Activated naive CD4-positive, alpha-beta T cell treated with anti-CD3 and anti-CD28 coated beads for 36 hours (primary cell): ENCODE measurements at places on chromosomes 5 and 9. TPM values are rescaled to one million over a fixed set of nuclear protein-coding genes. Genes with fewer than 3 reads are reported as not detected.

GRCh38 chr5:54021431-54022164, 288.8 kb downstream of the ARL15 start:
- DNase-seq, result peak; percentile 10

- no peak for DNase-seq
Measured at GRCh38 chr5:128408622-128409021, 129.4 kb downstream of the FBN2 start.

GRCh38 chr5:89080467-89081116, 197.6 kb upstream of the MEF2C start:
- no peak for DNase-seq

DNA sequence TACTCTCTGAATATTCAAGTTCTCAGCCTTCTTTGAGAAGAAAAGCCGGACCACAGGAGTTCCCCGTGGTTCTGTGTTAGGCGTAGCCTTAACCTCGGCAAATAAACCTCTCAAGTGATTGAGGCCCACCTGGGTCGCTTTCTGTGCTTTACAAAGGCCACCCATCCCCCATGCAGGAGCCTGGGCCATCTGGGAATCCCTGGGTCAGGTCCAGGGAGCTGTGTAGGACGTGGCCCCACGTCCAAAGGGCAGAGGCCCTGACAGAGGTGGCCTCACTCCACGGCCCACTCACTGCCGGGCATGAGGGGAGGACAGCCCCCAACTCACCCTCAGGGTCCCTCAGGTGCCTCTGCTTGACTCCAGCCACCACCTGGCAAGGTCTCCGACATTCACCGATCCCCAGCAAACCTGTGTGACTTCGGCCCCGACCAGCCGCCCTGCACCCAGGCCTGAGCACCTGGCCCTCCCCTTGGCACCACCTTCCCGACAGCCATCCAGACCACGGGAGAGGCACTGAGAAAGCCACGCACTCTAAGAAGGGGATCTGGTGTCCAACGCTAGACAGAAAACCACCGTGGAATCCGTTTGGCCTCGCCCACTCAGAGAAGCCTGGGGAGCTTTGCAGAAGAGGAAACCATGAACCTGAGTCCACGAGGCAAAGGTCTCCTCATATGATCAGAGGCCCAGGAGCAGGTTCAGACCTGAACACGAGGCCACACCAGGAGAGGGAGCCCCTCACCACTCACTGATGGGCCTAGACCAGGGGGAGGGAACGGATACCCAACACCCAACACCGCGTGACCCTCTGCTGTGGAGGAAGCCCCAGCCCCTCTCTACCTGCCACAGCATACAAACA, 4.5 kb downstream of the SLC12A7 start:
- DNase-seq, result peak; percentile 30

GRCh38 chr5:39186289-39186688, 33.1 kb downstream of the FYB1 start:
- DNase-seq, result no peak

DNA sequence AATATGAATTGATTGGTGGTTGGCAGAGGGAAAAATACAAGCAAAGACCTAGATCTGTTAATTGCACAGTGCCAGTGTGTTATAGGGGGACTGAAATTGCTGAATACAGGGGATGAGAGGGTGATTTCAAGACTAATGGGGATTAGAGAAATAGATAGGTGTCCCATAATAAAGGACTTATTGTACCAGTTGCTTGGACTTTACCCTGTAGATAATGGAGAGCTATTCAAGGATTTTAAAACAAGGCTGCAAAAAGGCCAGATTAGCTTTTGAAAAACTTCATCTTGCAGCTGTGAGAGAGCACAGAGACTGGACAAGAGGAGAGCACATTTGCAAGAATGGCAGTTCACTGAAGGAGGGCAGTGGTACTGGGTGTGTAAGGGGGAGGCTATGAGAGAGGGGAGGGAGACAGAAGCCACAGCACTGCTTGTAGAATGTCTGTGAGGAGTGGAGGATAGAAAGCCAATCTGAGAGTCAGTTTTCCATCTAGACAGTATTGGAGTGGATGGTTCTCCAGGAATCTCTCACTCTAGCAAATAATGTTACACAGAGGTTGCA, 28.8 kb upstream of the SCAMP1 start:
- DNase-seq, result no peak

Gene PCDHA12
- total RNA-seq, result not detected

DNA sequence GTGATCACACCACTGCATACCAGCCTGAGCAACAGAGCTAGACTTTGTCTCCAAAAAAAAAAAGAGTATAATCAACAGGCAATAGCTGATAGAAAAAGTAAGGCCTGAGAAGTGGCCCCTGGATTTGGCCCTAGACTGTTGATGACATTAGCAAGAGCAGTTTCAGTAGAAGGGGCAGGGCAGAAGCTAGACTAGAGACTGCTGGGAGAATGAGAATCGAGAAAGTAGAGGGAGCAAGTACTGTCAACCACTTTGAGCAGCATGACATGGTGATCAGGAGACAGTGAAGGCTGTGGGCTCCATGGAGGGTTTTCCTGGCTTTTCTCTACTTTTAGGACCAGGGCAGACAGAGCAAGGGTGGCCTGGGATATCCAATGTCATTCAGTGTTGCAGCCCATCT, 34.9 kb upstream of the B4GALT1 start:
- no peak for DNase-seq

DNA sequence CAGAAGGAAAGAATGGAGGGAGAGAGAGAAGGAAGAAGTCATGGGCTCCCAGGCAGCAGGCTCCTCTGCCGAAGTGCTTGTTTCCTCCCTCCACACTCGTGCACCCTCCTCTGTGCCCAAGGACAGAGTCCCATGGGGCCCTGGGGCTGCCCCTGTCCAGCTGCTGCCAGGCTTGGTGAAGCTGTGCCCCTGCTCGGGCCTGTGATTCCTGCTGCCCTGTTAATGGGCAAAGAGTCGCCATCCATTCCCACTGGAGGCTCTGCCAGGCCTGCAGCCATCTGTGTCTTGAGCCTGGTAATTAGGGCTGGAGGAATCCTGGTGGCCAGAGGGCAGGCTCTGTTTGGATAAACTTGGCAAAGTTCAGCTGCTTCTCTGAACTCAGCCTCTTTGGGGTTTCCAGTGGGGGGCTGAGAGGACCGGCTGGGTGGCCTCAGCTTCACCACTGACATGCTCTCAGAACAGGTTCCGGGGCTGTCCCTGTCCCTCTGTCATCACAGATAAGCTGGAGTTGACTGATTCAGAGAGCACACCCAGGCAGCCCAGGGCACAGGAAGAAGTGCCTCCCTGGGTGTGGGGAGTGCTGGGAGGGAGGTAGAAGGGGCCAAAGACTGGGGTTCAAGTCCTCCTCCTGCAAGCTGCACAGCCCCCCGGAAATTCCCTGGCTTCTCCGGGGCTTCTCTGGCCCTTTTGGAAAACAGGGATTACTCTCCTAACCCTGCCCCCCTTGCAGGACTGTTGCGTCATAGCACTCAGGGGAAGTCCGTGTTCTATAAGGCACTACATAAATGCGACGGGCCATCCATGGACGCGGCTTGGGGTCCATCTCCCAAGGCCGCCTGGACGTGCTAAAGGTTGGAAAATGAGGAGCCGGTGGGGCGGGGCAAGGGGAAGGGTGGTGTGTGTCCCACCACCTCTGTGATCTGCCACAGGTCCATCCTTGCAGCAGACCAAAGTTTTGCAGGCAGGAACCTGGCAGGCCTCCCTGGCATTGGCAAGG, 154.8 kb downstream of the PAX5 start:
- peak; percentile 63 for DNase-seq

- no peak for DNase-seq
Measured at GRCh38 chr5:143541943-143542797, 138.7 kb upstream of the NR3C1 start.

Gene OR1L6
- total RNA-seq, result not detected

Gene TENT4A
- 30.2 TPM for total RNA-seq

- no peak for DNase-seq
Measured at GRCh38 chr5:150429410-150429873, 16.7 kb upstream of the CD74 start.
